Chondrocyte (in vitro differentiated cells): ENCODE measurements at places on chromosomes 11 and 22. TPM values are rescaled to one million over a fixed set of nuclear protein-coding genes. Genes with fewer than 3 reads are reported as not detected.

The TMEM25 gene
- 23.3 to 27.1 TPM (median 26.3 TPM) in 3 replicates for total RNA-seq

The RAB38 gene
- total RNA-seq: not detected in 3 replicates

GRCh38 chr22:34800260-34800980 lies 265.5 kb upstream of the ISX start:
- H3K36me3 ChIP-seq: no peaks in the 10 kb centered on the region
- H3K27me3 ChIP-seq: peaks cover 2% of the 10 kb centered on the region
- peaks cover 46% of the 10 kb centered on the region for H3K4me1 ChIP-seq
- H3K27ac ChIP-seq: peak overlapping the region; percentile 94

DNA sequence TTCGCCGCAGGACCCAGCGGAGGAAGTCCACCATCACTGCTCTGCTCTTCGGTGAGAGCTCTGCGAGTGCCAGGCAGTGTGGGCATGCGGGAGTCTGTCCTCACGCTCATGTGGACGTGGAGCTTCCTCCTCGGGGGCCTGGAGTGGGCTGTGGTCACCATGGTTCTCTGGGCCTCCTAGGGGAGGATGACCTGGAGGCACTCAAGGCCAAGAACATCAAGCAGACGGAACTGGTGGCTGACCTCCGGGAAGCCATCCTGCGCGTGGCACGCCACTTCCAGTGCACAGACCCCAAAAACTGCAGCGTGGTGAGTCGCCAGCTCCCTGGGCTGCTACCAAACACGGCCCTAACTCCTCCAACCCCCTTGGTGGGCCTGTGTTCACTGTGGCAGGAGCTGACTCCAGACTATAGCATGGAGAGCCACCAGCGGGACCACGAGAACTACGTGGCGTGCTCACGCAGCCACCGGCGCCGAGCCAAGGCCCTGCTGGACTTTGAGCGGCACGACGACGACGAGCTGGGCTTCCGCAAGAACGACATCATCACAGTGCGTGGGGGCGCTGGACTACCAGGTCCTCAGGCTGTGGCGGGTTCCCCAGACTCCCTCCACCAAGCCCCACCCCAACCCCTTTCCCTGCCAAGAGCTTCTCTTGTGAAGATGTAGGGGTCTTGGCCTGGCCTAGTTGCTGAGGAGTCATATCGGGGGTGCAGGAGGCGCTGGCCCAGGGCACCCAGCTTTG lies 36.8 kb downstream of the SGSM3 start:
- peaks cover 23% of the 10 kb centered on the region for H3K36me3 ChIP-seq
- no peaks in the 10 kb centered on the region for H3K4me1 ChIP-seq
- peak overlapping the region; percentile 54 for H3K27ac ChIP-seq
- H3K4me3 ChIP-seq: no peak overlapping the region
- H3K27me3 ChIP-seq: no peaks in the 10 kb centered on the region
- DNase-seq: no peak

- no peak overlapping the region for H3K4me3 ChIP-seq
- peaks cover 4% of the 10 kb centered on the region for H3K4me1 ChIP-seq
- peaks cover 53% of the 10 kb centered on the region for H3K27me3 ChIP-seq
- H3K27ac ChIP-seq: no peak overlapping the region
- no peak for DNase-seq
- H3K36me3 ChIP-seq: peaks cover 2% of the 10 kb centered on the region
Observed at GRCh38 chr11:61571337-61571736, 9.5 kb downstream of the SYT7 start.

DNA sequence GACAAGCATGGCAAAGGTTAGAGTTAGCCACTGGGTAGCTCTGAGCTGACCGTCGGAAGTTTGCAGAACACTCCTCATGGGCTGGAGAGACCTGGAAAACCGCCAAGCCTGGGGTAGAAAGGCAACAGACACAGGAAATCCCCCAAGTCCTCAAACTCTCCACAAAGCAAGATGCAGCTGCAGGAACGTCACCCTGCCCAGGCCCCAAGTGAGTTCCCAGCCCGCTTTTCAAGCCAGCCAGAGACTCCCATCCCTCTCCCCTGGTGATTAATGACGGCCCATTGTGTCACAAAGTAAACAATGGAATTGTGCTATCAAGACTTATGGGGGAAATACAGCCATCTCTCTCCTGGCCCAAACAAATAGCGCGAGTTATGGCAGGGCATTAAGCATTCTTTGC lies 633.0 kb downstream of the TBC1D22A start:
- no peak overlapping the region for H3K4me3 ChIP-seq
- peak; percentile 68 for DNase-seq
- no peaks in the 10 kb centered on the region for H3K4me1 ChIP-seq
- no peak overlapping the region for H3K27ac ChIP-seq
- no peaks in the 10 kb centered on the region for H3K27me3 ChIP-seq
